Activated T-cell treated with anti-CD3 and anti-CD28 coated beads for 24 hours (primary cell): ENCODE measurements at places on chromosomes 16 and 17.
A peak's percentile ranks its signal among the peaks of the same experiment; 100 is the strongest.

GRCh38 chr16:19223235-19224170 lies 55.5 kb downstream of the SYT17 start:
- DNase-seq: peak; percentile 16

- DNase-seq: no peak
Measured at GRCh38 chr17:61400717-61401388, 1.2 kb downstream of the TBX2 start.

GRCh38 chr16:84724606-84725309 lies 25.0 kb downstream of the USP10 start:
- DNase-seq: no peak

DNA sequence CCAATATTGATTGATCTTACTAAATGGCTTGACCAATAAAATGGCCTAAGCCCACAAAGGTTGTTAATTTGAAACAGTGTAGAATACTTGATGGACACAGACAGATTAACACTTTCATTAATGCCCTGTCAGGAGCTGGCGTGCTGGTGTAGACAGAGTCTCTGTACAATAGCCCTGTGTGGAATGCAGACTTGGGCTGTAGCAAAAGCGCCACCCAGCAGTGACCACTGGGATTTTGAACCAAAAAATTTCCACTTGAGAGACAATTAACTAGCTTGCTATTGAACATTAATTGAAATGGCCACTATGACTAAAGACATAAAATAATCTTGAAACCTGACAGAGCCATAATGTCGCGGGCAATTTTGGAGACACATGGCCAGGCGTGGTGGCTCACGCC lies 19.7 kb upstream of the GUCY2D start:
- DNase-seq: no peak

DNA sequence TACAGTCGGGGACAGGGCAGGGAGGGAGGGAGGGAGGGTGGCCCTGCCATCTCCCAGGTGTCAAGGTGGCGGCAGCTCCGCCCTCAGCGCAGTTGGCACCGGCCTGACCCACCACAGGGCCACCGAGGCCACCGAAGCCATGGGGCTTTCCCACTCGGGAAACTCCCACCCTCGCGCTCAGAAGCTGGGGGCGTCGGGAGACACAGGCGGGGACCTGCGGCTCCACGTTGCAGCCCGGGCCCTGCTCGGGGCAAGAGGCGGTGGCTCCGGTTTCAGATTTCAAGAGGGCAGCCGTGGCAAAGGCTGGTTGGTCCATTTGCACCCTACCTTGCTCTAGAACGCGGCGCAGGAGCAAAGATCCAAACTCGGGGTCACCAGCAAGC lies 544 bp downstream of the CYB561 start:
- peak; percentile 36 for DNase-seq

DNA sequence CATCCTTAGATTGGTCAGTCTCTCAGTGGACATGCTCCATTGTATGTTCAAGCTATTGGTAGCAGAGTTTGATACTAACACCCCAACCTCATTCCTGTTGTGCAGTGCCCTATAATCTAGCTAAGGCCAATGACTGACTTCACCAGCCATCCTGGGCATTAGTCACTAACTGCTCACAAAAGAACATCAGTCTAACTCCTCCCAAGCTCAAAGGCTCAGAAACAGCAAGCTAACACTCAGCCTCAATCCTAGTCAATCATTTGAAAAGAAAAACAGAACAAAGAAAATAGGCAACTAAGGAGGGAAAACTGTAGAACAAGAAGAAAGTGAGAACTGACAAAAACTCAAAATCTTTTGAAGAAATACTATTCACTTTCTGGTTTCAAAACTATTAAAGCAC lies 199.1 kb upstream of the C17orf78 start:
- DNase-seq: no peak

GRCh38 chr17:48615963-48616716 lies 1.0 kb upstream of the HOXB8 start:
- no peak for DNase-seq
